ENCODE measurements at places on chromosomes 4 and X.

- DNase-seq = no peak
These were observed 2.5 kb upstream of the TDO2 start for GRCh38 chr4:155901013-155901412.

- DNase-seq = no peak
These were observed 1.4 kb downstream of the ADGRL3 start for GRCh38 chr4:61201561-61201960.

DNA sequence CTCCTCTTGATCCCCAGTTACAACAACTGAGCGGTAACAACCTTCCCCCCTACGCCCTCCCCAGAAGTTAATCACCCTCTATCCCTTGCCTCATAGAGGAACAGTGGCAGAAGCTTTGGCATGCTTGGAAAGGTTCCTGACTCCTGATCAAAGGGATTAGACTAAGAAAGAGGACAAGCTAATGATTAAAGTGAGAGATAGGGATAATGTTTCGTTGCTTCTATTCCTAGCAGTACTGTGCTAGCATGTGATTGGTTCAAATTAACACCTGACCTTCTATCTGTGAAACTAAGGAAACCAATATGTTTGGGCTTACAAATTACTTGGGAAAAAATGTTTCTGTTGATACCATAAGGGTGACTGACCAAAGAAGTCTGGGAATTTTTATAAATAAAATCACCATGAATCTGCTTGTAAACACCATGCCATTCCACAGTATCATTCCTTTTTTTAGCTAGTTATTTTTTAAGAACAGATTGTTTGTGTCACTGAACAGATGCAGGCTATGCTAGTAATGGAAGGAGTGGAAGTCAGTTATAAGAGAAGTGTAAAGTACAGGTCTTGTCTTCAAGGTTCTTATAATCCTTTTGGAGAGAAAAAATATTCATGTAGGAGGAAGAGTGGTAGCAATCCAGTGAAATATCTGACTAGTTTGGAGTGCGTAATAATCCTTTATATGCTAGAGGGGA lies 11.3 kb upstream of the ATP1B4 start:
- no peak for DNase-seq

DNA sequence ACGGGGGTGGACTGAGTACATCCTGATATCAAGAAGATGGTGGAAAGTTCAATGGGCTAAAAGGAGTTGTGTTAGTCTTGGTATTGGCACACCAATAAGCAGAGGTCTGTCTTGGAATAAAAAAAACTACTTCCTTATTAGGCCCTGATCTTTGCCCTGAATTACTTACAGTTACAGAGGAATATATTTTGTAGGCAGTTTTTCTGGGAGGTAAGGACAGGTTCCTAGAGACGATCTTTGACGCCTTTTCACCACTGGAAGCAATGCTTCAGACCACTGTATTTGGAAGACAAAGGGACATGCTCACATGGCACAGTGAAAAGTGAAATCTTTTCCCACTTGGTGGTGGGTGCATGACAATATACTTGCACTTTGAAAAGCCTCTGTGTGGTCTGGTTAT lies 618 bp upstream of the XK start:
- DNase-seq = no peak

GRCh38 chr4:104408878-104409277 lies 85.8 kb downstream of the CXXC4 start:
- no peak for DNase-seq

DNA sequence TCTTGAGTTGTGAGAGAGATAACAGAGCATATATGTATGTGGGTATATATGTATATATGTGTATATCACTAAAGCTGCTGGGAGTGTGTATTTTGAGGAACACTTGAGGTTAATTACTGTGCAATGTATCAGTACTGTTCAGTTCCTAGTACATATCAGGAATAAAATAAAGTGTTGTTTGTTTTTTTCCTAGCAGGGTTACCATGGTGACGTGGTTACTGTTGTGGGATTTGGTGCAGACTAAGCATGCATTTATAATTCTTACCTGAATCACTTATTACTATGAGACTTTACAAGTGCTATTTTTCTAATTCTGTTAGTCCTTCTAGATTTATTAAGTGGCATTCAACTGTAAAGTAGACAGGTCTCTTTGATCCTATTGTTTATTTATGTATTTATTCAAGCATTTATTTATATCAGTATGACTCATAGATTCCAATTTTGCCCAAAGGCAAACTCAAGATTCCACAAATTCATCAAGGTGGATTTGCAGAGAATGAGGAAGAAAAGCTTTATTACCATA lies 26.9 kb upstream of the BEX4 start:
- no peak for DNase-seq

DNA sequence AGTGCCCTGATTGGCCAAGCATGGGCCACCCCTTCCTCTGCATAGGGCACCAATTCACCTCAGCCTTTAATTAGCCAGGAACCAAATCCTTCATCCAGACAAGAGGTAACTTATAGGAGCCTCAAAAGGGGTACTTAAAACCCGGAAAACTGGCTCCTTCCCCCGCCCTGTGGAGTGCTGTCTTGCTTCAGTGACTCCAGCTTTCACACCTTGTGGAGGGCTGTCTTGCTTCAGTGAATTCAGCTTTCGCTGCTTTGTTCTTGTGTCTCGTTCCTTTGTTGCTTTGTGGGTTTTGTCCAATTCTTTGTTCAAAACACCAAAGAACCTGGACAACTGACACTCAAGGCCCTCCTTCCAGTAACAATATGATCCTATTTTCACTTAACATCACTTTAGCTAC lies 82.2 kb upstream of the FRG1 start:
- no peak for DNase-seq

DNA sequence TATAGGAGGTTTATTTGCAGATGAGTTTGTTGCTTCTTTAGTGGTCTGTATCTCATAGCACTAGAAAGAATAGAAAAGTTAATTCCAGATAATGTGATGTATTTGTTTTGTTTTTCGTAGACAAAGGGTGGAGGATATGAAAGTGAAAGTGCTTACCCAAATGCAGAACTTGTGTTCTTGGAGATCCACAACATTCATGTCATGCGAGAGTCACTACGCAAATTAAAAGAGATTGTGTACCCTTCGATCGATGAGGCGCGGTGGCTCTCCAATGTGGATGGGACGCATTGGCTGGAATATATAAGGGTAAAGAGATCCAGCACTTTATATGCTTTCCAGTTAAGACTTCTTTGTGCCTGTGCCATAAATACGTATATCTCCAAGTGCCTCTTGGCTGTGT lies 43.3 kb downstream of the MTMR1 start:
- no peak for DNase-seq

GRCh38 chr4:108483079-108483478 lies 137.3 kb upstream of the RPL34 start:
- no peak for DNase-seq

- DNase-seq = peak; percentile 32
These were observed 62.2 kb upstream of the FAM241A start for GRCh38 chr4:112082954-112083586.

- DNase-seq = no peak
These were observed 147.1 kb downstream of the NAA11 start for GRCh38 chr4:79178760-79179159.

DNA sequence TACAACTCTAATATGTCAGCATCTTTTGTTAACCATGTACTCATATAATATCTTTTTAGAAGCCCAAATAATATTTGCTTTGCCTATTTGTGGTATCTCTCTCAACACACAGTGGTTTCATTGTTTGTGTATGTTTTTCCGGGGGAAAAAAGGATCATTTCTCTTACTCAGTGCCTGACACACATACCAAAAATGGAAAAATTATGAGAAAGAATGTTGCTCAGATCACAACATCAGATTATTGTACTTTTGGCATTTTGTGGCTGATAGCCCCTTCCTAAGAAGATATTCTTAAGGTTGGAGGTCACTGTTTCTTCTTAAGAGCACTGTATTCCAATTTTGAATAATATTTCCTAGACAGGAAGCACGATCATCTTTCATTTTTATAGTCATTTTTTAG lies 93.6 kb downstream of the PDLIM5 start:
- DNase-seq = no peak

- DNase-seq = no peak
These were observed 38.8 kb downstream of the TBCK start for GRCh38 chr4:106277140-106277675.

- no peak for DNase-seq
These were observed 6.2 kb downstream of the PLAC8 start for GRCh38 chr4:83108101-83108861.

GRCh38 chr4:95779447-95779846 lies 60.4 kb upstream of the PDHA2 start:
- DNase-seq = no peak

DNA sequence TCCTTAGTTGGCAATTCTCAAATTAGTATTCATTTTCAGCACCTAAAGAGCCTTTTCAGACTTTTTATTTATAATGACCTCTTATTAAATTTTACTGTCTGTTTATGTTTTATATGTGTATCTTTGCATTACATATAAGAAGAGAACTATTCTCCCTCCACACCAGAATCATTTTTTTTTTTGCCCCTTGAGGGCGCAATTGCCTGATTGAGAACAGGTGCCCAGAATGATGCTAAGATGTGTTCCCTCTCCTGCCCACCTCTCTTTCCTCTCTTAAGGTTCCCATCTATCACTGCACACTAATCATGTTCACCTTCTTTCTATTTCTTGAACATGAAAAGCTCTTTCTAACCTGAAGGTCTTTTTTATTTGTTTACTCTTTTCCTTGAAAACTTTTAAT lies 44.2 kb upstream of the ADAM29 start:
- no peak for DNase-seq

DNA sequence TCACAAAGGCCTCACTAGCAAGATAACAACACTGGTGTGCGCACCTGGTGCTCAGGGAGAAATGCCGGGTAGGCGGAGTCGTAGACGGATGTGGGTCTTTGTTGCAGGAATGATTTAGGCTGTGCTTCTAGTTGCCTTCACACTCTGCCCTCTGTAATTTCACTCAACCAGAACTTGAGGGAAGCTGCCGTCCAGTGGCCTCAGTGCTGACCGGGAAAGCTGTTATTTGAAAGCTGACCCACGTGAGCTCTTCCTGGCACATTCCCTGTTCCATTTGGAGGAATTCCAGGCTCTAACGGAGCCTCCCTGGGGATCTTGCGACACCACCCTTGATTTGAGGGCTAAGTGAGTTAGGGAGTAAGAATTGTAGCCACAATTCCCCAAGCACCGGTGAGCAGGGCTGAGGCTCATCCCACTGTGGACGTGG lies 15.9 kb downstream of the SH3TC1 start:
- DNase-seq = peak; percentile 33

DNA sequence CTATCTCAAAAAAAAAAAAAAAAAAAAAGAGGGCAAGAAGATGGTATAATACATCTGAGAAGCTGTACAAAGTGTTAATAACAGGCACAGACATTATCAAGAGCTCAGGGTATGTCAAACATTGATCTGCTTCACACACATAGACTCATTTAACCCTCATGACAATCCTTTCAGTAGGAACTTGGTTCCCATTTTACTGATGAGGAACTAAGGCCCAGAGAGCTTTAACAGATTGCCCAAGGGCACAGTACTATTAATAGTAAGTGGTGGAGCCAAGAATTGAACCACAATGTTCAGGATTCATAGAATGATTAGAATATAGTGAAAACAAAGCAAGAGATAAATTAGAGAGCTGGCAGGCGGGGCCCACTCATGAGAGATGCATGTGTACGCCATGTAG lies 154.4 kb downstream of the EFHC2 start:
- no peak for DNase-seq

DNA sequence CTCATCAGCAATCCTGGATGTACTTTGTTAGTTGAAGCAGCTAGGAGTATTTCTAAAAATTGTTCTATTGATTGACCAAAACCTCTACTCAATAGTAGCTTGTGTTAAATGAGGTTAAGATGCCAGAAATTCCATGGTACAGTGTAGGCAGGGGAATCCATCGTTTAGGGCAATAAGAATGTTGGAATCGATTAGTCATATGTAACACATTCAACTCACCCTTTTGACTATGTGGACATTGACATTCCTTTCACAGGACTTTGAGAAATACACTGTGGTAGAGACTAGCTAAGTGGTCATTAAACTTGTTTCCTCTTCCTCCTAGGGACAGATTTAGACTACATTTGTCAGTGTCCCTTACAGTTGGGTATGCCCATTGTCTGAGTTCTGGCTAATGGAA lies 40.2 kb downstream of the KDM5C start:
- DNase-seq = peak; percentile 17

GRCh38 chr4:15186806-15187205 lies 184.5 kb downstream of the CPEB2 start:
- no peak for DNase-seq

DNA sequence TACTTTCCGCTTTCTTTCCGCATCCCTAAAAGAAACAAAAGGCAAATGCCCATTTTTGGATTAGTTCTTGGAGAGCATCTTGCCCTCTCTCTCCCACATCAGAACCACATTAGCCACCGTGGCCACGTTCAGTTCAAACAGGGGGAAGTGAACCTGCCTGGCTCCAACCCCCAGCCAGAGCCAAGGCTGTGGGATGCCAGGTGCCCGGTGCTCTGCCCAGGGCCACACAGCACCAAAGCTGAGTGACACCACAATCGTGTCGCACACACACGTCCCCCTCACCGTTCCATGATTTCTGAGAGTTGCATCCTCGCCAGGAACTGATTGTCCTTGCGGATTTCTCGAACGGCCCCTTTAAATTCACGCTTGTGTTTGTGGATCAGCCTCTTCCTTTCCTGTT lies 24.3 kb downstream of the NOP14 start:
- no peak for DNase-seq

DNA sequence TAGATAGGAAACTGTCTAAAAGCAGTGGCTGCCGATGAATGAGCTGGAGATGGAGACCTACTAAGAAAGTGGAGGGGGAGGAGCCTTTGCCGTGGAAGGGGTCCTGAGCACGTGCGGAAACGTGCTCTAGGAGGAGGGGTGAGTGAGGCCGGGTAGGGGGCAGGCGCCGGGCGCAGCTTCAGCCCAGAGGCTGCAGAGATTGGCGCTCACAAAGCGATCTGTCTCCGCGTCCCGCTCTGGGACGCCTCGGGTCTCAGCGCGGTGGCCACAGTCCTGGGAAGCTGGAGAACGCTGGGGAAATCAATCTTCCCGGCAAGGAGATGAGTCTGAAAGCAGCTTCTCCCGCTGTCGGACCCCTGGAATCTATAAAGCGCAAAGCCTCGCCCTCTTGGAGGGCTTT lies 444 bp upstream of the ARHGAP6 start:
- DNase-seq = no peak

DNA sequence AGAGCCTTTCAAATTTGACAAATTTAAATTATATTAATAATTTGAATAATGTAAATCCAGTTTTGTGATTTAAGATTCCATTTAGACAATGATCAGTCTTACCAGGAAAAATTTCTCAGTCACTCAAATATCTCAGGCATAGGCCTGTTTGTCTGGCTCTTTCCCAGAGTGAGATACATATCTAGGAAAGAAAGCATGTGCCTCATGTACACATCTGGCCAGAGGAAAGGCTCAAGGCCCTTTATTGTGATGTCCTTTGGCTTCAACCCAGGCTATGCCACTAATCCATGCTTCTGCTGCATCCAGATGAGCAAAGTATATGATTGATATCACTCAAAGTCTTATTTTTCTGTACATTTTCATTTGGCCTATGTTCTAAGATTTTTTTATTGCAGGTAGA lies 473.3 kb upstream of the ADGRL3 start:
- DNase-seq = no peak

Measured in skeletal muscle cell (primary cell).